T follicular helper cell (primary cell): ENCODE measurements at places on chromosomes 1 and 21.

DNA sequence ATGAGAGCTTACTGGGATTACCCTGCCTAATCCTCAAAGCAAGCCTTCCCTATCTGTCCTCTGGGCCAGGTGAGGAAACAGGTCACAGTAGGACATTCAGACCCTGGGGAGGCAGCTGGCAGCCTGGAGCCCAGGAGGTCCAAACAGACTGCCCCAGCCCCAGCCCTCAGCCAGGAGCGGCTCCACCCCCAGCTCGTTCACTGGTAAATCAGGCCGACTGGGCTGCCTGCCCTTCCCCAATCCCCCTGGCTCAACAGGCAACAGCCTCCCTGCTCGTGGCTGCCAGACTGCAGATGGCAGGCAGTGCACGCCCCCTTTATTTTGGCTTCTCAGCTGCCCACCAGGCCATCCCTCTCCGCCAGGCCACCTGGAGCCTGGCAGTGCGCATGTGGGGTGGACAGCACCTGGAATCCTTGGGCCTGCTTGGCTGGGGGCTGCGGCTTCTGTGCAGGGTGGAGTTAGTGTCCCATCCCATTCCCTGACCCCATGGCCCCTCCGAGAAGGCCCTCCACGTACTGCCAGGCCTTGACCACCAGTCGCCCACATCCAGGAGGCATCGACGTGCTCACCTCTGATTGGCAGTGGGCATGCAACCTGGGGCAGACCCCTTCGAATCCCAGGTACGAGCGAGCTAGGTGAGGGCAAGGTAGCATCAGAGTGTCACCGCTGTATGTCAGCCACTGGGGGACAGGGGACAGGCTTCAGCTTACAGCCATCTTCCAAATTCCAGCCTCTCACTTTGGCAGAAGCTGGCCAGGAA is 11.2 kb upstream of the ZNF670 start:
- no peak for DNase-seq

DNA sequence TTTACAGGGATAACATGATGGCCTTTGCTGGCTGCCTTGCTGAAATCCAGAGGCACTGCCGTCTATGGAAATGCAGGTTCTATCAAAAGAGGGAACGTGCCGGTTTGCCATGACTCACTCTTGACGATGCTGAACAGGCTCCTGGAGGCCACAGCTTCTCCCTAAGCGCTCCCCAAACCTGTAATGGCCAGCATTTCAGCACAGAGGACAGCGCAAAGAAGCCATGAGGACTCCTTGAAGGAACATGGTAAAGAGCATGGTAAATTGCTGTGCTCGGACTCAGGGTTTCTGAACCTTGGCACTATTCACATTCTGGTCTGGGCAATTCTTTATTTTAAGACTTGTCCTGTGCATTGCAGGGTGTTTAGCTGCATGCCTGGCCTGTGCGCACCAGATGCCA is 217.5 kb downstream of the CAMTA1 start:
- no peak for DNase-seq

GRCh38 chr1:88976235-88976634 is 16.2 kb downstream of the KYAT3 start:
- DNase-seq: no peak

DNA sequence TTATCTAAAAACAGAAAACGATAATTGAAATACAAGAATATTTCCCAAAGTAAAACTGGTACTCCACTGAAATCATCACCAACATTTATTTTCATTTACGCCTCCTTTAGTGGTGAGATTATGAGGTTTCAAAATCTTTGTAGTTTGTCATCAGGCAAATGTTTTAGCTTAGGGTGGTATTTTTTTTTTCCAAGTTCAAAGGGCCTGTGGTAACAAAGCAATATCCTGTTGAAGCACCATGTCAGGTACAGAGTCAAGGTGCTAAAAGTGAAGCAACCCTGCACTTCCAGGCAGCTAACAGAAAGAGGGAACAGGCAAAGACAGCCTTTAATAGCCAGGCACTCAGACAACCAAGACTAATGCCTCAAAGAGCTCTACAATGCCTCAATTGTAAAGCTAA is 89.2 kb downstream of the JAK1 start:
- peak; percentile 26 for DNase-seq

DNA sequence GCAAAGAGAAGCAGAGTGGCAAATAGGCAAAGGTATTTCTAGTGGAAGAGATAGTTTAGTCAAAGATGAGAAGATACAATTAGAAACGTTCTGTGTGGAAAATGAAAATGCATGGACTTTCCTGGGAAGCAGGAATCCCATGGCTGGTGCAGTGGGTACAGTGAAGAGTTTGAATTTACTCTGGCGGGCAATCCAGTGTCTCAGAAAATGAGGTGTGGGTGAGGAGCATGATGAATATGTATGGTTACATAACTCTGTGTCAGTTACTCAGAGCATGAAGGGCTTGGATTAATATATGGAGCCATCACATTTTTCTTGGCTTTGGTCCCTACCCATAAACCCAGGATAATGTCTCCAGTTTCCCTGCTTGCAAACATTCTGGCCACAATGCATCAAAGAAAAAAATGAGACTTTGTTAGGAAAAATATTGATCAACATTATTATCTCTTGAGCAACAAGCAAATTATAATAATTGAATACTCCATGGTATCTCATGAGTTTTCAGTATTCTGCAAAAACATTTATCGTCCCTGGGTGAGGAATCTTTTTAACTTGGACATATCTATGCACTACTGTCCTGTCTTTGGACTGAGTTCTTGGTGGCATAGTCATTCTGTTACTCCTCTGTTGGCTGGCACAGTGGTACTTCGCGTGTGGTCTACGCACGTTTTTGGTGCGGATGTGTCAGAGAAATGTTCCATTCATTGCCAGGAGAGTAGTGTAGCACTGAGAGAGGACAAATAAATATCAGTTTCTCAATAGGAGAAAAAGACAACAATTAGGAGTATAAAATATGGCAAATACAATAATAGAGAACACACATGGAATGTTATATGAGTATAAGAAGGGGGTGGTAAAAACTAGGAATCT is 173.7 kb upstream of the C1orf105 start:
- no peak for DNase-seq

DNA sequence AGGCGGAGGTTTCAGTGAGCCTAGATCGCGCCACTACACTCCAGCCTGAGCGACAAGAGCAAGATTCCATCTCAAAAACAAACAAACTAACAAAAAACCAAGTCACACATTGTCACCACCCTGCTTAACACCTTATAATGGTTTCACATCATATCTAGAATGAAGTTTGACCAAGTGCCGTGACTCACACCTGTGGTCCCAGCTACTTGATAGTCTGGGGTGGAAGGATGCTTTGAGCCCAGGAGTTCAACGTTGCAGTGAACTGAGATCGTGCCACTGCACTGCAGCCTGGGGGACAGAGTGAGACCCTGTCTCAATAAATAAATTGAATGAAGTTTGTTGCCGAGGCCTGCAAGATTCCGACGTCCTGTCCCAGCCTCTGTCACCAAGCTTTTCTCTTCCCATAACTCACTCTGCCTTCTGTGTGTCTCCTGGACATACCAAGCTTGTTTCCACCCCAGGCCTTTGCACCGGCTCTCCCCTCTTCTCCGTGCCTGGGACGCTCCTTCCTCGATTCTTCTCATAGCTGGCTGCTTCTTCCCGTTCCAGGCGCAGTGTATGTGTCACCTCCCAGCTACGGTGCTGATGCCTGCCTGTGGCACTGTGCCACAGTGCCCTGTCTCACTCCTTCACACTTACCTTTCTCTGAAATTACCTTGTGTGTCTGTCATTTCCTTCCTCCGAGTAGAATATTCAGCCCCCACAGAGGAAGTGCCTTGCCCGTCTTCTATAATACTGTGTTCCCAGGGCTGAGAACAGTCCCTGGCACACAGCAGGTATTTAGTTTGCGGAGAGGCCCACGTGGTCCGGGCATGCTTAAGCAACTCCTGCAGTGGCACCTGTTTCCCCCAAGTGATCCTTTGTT is 3.8 kb upstream of the SELENON start:
- no peak for DNase-seq

- no peak for DNase-seq
Measured at GRCh38 chr21:38816400-38816977, 10.8 kb downstream of the ETS2 start.

GRCh38 chr1:112172294-112172882 is 182.9 kb upstream of the KCND3 start:
- DNase-seq: no peak

GRCh38 chr1:183575606-183576005 is 14.7 kb downstream of the NCF2 start:
- no peak for DNase-seq
